ENCODE measurements at places on chromosomes 16 and 17. TPM values are rescaled to one million over a fixed set of nuclear protein-coding genes. Genes with fewer than 3 reads are reported as not detected.

DNA sequence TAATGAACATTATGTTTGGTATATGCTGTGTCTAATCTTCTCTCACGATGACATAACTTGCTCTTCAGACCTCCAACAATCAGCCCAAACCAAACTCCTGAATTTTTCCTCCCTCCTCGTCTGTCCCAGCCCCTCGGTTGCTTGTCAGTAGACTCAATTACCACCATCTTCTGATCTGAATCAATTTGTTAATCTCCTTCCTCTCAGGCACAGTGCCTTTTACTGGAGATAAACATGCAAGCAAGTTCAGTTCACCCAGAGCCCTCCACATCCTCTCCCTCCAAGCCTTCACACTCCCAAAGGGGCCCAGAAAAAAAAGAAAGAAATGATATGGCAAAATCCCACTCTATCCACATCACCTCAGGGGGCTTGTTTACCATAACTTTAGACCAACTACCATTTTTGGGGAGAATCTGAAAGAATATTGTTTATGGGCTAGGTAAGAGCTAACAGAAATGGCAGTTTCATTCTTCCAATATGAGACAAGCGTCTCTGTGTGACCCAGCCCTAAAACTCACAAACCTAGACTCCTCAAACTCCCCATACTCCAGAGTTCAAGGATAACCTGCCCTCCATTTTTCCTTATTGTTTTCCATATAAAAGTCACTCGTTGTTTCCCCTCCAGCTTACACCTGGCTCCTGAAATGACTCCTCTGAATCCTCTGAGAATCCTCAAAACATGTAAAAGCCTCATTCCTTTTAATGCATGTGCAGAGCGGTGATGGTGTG lies 1.5 kb downstream of the TEX2 start:
- no peak for DNase-seq

GRCh38 chr16:46728806-46729205 lies 19.3 kb downstream of the MYLK3 start:
- no peak for DNase-seq

DNA sequence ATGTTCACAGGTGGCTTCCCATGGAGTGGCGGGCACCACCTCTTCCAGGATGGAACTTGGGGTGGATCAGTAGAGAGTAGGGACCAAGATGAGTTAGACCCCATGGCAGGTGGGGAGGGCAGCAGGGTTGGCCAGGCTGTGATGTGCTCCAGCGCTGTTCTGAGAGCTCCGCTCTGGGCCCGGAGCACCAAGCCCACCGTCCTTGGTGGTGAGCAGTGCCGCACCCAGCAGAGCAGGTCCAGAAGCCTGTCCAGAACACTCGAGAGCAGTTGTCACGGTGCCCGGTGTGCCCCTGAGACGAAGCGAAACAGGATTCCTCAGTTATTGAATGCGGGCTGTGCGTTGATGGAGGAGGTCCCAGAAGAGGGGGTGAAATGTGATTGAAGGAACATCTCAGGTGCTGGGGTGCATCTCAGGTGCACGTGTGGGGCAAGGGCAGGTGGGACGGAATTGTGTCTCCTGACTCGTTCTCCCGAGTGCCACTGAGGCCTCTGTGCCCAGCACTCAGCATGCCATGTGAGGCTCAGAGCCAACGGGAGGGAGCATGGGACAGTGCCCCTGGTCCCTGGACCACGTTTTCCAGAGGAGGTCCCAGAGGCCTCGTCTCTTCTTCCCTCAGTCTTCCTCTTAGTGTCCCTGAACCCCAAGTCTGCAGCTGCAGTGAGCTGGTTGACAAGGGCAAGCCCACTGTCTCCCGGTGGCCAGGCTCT lies 39.5 kb downstream of the COX4I1 start:
- no peak for DNase-seq

The UNC119 gene
- total RNA-seq: 43.5 TPM

DNA sequence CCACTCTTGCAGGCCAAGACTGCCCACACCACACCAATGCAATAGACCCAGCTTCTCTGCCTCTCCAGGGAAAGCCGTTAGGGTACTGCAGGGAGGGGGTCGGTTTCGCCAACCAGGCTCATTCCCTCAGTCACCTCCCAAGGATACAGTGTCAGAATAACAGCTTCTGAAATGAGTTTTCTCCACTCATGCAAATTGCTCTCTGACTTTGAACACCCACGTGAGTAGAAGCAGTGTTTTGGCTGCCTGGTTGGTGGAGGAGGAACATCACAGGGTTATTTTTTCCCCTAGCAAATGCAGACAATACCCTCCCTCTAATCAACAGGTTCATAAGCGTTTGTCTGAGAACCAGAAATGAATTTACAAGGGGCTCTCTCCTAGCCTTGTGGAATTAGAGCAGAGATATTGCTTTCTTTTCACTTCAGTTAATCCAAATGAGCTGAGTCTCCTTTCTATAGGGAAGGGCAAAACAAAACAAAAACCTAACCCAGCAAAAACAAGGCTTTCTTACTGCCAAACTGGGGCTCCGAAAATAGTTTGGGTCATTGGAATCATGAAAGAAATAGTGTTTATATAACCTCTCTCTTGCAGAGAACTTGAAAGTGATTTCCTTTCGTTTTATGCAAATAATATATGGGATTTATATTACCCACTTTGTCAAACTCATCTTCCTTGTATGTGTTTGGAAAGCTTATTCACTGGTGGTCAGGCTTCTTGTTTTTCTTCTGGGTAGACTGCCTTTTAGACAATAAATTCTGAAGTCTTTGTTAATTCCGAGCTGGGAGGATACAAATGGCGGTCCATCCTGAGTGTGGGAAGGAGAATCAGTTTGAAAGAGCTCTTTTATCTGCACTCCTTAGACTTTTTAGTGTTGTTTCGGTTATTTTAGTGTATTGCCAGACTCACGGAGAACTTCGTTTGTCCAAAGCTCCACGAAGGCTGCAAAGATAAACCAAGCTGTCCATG lies 229.9 kb downstream of the MSI2 start:
- DNase-seq: no peak

- no peak for DNase-seq
Observed at GRCh38 chr17:41404024-41404671, 6.7 kb upstream of the KRT31 start.

- DNase-seq: no peak
Observed at GRCh38 chr17:71902894-71903506, 217.8 kb upstream of the SOX9 start.

DNA sequence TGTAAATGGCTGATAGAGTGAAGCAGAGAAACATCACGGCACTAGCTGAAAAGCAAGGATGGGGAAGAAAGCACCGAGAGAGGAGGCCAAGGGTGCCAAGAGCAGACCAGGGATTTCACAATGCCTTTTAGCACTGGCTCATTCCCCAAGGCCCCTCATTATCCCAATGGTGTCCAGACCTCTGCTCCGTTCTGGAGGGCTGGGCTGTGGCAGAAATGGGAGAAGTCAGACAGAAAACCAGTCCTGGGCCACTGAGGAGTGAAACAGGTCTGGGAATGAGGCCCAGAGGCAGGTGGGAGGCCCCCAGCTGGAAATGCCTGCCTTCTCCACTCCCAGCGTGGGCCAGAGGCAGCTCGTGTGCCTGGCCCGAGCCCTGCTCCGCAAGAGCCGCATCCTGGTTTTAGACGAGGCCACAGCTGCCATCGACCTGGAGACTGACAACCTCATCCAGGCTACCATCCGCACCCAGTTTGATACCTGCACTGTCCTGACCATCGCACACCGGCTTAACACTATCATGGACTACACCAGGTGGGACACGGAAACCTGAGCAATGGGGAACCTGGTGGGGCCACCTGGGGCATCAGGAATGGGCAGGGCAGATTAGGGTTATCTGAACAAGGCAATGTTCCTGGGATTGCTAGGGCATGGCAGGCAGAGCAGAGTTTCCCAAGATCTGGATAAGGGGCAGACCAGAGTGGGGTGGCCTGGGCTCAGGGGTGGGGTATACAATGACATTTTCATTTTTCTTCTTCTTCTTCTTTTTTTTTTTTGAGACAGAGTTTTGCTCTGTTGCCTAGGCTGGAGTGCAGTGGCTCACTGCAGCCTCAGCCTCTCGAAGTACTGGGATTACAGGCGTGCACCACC lies 20.3 kb downstream of the ANKRD40 start:
- DNase-seq: no peak

- DNase-seq: no peak
Observed at GRCh38 chr17:56119191-56119590, 34.1 kb upstream of the ANKFN1 start.

The KRT25 gene
- total RNA-seq: not detected

GRCh38 chr17:67051155-67051538 lies 6.8 kb downstream of the CACNG1 start:
- DNase-seq: no peak

- DNase-seq: no peak
Observed at GRCh38 chr16:84286578-84287240, 8.0 kb upstream of the WFDC1 start.

The PIRT gene
- not detected for total RNA-seq

- DNase-seq: no peak
Observed at GRCh38 chr16:17817260-17817659, 346.5 kb upstream of the XYLT1 start.

The NOS2 gene
- 1.9 TPM for total RNA-seq

The RPL26 gene
- 1,963 TPM for total RNA-seq

GRCh38 chr17:39533891-39534290 lies 72.6 kb downstream of the CDK12 start:
- DNase-seq: no peak

- DNase-seq: no peak
Observed at GRCh38 chr17:48915459-48916282, 7.5 kb downstream of the UBE2Z start.

The MAP2K3 gene
- total RNA-seq: 32.4 TPM

The GP1BA gene
- not detected for total RNA-seq

DNA sequence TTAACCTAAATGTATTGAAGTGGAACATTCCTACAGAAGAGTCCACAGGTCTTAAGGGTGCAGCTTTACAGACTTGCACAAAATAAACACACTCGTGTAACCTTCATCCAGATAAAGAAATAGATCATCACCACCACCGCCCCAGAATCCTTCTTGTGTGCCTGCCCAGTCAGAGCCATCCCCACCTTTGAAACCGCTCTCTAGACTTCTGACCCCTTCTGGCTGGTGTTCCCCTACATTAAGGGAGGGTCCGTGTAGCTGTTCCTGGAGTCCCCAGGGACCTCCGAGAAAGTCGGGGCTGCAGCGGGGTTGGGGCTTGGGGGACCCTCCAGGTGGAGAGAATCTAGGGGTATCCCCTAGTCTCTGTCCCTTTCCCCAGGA lies 9.4 kb downstream of the TBX4 start:
- no peak for DNase-seq

DNA sequence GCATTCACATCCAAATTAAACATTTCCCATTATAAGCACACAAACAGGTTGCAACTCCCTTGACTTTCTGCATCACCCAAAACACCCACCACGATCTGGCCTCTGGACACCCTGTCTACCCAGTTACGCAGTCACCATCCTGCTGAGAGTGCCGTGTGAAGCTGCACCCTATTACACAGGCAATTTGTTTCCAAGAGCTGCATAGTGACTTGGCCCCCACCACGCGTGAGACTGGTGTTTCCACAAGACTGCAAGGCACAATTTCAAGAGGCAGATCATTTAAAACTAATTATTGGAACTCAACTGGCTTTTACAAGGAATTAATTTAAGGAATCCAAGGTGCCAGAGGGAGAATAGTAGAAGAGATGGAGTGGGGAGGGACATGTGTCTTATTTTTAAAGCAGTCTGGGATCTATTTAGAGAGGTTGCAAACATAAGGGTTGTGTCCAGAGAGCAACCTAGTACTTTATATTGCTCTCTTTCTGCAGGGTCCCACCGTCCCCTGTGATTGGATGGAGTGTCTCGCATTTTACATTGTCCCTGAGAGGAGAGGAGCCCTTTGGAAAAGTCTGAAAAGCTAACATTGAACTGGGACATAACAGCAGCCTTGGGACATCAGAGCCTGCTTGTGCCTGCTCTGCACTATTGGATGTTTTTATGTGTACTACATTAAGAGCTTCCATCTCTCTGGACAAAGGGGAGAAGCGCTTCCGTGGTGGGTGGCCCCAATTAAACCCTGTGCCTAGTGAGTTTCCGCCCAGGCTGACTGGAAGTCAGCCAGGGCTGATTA lies 8.7 kb upstream of the ADAMTS18 start:
- DNase-seq: no peak

The PERCC1 gene
- total RNA-seq: not detected

The TBC1D3 gene
- not detected for total RNA-seq

The FBRS gene
- total RNA-seq: 13.9 TPM

- DNase-seq: no peak
Observed at GRCh38 chr16:57392694-57393093, 11.9 kb upstream of the CCL17 start.

DNA sequence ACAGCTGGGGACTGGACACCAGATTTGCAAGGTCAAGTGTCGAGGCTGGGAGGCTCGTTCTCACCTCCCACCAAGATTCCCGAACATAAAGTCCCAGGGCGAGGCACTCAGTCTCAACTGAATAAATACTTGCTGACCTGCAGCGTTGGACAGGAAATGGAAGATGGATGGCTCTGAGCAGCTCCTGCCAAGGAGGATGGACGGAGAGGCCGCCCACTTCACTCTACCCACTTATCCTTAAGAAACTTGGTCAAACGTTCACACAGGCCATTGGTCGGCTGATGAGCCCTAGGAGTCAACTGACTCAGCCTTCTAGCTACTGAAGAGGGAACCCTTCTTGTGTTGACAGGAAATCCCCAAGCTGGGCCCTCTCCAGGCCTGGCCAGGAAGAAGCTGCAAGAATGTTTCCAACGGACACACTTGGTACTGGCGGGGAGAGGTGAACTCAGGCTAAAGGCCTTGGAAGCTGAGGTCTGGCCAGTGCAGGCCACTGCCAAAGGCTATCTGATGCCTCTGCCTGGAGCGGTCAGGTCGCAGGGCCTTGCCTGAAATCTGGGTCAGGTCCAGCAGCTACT lies 50.0 kb downstream of the VAC14 start:
- DNase-seq: no peak

The FOXJ1 gene
- total RNA-seq: 4.9 TPM

The CES5A gene
- not detected for total RNA-seq

The TMEM114 gene
- total RNA-seq: 1.6 TPM

GRCh38 chr17:73288534-73289302 lies 23.1 kb downstream of the CDC42EP4 start:
- no peak for DNase-seq

GRCh38 chr16:491220-491919 lies 36.1 kb upstream of the CAPN15 start:
- DNase-seq: no peak

DNA sequence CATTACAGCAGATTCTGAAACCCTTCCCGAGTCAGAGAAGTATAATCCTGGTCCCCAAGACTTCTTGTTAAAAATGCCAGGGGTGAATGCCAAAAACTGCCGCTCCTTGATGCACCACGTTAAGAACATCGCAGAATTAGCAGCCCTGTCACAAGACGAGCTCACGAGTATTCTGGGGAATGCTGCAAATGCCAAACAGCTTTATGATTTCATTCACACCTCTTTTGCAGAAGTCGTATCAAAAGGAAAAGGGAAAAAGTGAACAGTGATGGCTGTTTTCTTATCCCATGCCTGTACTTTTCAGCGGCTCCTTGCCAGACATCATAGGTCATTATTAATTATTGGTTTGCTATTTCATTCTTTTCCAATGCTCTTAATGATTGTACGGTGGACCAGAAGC lies 28.1 kb downstream of the ERCC4 start:
- DNase-seq: no peak

The SYT17 gene
- 5.6 TPM for total RNA-seq

The PRCD gene
- total RNA-seq: 2.1 TPM

The KCNH6 gene
- total RNA-seq: 1.8 TPM

Data from H1 (cell line).